CD4-positive, alpha-beta T cell treated with Interleukin-21 for 1 hour (primary cell): ENCODE measurements at places on chromosomes 5 and 9.

GRCh38 chr5:121516997-121517396 lies 334.7 kb upstream of the FTMT start:
- no peak for DNase-seq

DNA sequence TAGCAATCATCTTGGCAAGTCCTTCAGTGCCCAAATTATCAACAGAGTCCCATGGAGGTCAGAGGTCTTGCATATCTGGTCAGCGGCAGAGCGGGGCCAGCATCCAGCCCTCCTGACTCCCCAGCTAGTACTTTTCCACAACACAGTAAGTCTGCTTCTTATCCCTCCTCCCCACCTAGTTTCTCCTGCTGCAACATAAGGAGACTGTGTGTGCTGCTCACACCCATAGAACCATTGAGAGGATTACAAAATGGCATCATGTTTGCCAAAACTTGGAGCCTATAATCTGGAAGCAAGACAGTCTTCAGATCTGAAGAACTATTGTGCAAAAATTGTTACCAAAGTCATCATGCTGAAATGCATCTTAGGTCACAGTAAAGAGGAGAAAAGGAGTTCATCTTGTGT lies 125.8 kb upstream of the ZNF366 start:
- DNase-seq, result no peak

DNA sequence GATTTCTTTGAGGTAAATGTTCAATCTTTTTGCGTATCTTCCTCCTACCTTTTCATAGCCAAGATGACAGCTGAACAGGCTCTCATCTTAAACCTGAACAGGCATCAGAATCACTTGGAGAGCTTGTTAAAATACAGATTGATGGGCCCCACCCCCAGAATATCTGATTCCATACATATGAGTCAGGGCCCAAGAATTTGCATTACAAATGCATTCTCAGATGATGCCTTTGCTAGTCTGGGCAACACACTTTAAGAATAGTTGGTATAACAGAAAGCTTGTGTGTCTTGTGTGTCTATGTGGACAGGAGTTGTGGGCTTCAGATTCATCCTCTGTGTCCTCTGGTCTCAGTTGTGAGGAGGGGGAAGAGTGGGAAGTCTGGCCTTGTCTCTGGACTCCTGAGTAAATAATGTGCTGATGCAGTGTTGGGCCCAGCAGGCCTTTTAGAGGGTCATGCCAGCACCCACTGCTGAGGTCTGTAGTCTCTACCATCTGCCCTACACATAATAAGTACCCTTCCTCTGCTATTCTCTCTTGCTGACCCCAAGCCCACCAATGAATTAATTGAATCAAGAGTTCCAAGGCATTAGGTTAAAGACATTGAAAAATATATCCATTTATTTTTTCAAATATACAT lies 43.1 kb downstream of the PTCD2 start:
- DNase-seq, result no peak

DNA sequence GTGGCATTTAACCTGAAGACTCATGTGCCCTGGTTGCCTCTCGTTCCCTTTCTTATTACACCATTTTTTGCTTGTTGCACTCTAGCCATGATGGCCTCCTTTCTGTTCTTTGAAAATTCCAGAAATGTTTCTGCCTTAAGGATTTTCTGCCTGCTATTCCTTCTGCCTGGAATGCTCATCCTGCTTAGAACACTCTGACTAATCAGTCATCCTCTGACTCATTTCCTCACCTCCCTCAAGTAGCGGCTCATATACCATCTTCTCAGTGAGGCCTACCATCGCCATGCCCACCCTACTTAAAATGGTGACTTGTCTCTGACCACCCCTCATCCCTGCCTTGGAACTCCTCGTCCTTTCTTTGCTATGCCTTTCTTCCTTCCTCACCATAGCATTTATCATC lies 68.8 kb downstream of the KIF4B start:
- DNase-seq, result no peak
